ENCODE measurements at places on chromosomes 2 and 18. TPM values are rescaled to one million over a fixed set of nuclear protein-coding genes. Genes with fewer than 3 reads are reported as not detected.

THADA gene
- polyA plus RNA-seq: 40.3 TPM

ATP6V1C2 gene
- 2.7 TPM for polyA plus RNA-seq

ST8SIA3 gene
- 0.37 TPM for polyA plus RNA-seq

DNA sequence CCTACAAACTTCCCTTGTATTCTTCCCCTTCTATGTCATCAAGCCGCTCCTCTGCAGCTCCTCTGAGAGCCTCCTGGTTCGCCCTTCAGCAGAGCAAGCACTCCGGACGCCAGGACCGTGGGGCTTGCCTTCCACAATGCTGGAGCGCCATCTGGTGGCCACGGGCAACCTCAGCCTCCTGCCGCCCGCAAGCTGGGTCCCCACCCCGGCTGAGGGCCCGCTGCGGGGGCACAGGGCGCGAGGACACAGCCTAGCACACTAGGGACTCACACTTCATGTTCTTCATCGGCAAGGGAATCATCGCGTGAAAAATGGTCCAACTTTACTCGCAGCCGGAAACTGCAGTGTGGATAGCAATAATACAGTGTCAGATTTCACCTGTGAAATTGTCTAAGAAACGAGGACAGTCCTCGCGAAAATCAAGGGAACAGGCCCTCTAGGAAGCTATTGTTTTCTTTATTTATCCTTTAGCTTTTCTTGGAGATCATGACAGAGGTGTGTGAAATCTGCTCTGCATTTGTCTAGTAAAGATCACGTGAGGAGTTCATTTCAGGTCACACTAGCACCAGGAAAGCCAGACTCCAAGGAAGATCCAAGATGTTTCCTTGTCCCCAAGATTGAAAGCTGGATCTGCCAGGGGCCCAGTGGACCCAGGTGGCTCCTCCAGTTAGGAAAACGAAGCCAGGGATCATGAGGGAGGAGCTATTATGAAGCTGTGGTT, 5.8 kb downstream of the PRLH start:
- no peak overlapping the region for H3K4me3 ChIP-seq
- H3K27me3 ChIP-seq: no peaks in the 10 kb centered on the region
- H3K36me3 ChIP-seq: no peaks in the 10 kb centered on the region
- peaks cover 17% of the 10 kb centered on the region for H3K4me1 ChIP-seq
- no peak overlapping the region for H3K27ac ChIP-seq

- peaks cover 87% of the 10 kb centered on the region for H3K27me3 ChIP-seq
- no peak overlapping the region for H3K27ac ChIP-seq
- H3K36me3 ChIP-seq: no peaks in the 10 kb centered on the region
- no peak overlapping the region for H3K4me3 ChIP-seq
- DNase-seq: no peak
These were observed 3.9 kb downstream of the TWIST2 start for GRCh38 chr2:238851761-238852160.

GRCh38 chr18:11035814-11036495, 113.4 kb downstream of the PIEZO2 start:
- no peaks in the 10 kb centered on the region for H3K4me1 ChIP-seq
- H3K36me3 ChIP-seq: no peaks in the 10 kb centered on the region
- no peaks in the 10 kb centered on the region for H3K27me3 ChIP-seq

- H3K4me3 ChIP-seq: no peak overlapping the region
- DNase-seq: no peak
- H3K36me3 ChIP-seq: no peaks in the 10 kb centered on the region
- no peak overlapping the region for H3K27ac ChIP-seq
- H3K4me1 ChIP-seq: no peaks in the 10 kb centered on the region
These were observed 205.9 kb downstream of the EIPR1 start for GRCh38 chr2:3171564-3172264.

DNA sequence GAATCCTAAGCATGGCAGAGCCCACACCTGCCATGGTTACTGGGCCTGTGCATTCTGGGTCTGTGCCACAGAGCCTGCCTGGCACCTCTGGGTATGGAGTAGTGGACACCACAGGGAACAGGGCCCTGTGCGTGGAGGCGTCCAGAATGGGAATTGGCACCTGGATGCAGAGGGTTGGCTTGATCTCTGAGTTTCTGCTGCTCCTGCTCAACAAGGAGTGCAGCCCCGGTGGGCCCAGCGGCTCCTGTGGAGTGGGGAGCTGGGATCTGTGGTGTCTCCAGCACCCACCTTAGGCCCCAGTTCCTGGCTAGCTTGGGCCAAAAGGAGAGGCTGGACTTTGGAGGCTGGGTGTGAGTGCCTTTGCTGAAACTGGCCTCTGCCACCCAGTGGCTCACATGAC, 7.9 kb upstream of the ANKRD62 start:
- no peaks in the 10 kb centered on the region for H3K27me3 ChIP-seq
- no peak overlapping the region for H3K4me3 ChIP-seq
- no peak overlapping the region for H3K27ac ChIP-seq
- H3K36me3 ChIP-seq: no peaks in the 10 kb centered on the region
- H3K4me1 ChIP-seq: no peaks in the 10 kb centered on the region
- no peak for DNase-seq

GRCh38 chr2:76170856-76171255, 460.1 kb upstream of the GCFC2 start:
- H3K36me3 ChIP-seq: no peaks in the 10 kb centered on the region
- no peaks in the 10 kb centered on the region for H3K4me1 ChIP-seq
- H3K4me3 ChIP-seq: no peak overlapping the region
- no peak overlapping the region for H3K27ac ChIP-seq

DNA sequence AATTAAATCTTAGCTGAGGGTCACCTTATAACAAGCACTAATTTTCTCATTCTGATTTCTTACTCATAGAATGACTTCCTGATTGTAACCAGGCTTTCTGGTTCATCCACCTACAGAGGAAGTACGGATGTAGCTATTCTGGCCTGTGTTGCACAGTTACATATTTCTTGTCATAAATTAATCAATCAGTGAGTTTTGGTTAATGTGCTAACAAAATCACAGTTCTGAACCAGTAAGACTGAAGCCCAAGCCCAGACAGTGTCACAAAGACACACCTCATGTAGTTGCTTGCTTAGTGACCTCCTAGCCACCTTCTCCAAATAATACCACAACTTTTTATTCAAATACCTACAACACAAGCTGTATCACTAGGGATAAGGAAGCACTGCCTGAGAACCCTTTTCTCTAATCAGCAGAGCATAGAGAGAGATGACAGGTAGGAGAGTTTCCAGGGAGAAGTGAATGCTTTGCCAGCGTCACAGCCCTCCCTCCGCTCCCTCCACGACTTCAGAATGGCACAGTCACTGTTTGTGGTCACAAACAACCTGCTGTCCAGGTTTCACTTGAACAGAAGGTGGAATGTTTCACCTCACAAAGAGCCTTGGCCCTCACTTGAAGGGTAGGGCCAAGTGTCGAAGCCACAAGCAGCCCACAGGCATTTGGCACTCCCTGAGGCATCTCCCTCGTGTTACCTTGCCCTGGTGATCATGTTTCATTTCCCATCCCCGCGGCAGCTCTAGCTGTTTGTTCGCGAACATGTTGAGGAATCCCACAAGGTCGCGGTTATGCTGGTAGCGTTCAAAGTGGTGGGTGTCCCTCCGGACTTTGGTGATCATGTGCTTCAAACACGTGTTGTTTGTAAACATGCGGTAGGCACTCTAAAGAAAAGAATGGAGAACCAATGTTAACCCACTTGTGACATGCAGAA, 120.8 kb upstream of the STK17B start:
- no peak overlapping the region for H3K27ac ChIP-seq
- no peaks in the 10 kb centered on the region for H3K36me3 ChIP-seq
- no peaks in the 10 kb centered on the region for H3K27me3 ChIP-seq

DNA sequence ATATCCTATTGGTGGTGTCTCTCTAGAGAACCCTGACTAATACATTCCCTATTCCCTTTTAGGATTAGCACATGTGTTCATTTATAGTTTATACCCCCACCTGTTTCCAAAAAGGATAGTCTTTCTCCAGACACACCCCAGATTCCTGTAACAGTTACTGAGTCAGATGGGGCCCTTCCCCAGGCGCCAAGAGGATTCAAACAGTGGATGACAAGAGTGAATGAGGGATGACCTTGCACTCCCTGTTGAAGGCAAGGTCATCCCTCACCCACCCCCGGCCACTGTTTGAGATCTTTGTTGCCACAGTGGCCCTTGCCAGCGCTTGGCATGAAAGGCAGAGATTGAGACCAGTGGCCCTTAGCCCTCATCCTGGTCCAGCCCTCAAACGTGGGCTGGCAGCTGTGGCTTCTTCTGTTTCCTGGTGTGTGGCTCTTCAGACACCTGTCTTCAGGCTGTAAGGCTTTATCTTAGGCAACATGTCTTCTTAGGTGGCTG, 15.3 kb upstream of the REEP1 start:
- no peaks in the 10 kb centered on the region for H3K36me3 ChIP-seq
- H3K27ac ChIP-seq: no peak overlapping the region
- peaks cover 17% of the 10 kb centered on the region for H3K27me3 ChIP-seq
- no peaks in the 10 kb centered on the region for H3K4me1 ChIP-seq

DNA sequence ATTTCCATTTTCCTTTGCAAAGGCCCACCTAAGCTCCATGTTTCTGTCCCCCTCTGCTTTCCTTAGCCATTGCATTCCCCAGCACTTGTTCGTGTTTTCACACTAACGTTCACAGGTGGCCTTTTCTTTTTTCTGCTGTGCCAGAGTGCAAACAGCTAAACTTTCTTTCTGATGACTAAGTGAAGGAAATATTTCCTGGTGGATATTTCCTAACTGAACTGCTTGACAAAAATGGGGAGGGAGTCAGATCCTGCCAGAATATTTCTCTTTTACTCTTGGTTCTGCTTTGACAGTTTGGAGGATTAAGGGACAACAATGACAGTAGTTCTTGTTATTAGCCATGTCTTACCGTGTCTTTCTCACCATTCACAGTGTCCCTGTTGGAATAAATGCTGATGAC, 344.0 kb downstream of the ARHGAP15 start:
- no peaks in the 10 kb centered on the region for H3K36me3 ChIP-seq
- peak overlapping the region; percentile 13 for H3K27ac ChIP-seq
- H3K4me1 ChIP-seq: no peaks in the 10 kb centered on the region
- no peak overlapping the region for H3K4me3 ChIP-seq
- H3K27me3 ChIP-seq: no peaks in the 10 kb centered on the region

DNA sequence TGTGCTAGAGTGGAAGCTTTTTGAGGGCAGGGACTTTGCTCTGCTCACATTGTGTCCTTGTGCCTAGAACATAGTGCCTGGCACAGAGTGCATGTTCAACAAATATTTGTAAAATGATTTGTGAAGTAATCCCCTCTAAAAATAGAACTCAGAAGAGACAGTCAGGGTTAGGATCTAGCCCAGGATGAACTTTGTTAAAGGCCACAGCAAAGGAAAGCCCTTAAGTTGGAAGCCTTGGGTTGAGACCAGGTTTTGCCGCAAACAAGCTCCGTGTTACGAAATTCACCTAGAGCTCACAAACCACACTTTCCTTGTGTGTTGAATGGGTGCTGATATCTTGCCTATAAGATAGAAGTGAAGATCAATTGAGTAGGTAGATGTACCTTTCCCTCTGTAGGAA, 84.2 kb downstream of the SETBP1 start:
- H3K4me1 ChIP-seq: no peaks in the 10 kb centered on the region
- H3K4me3 ChIP-seq: no peak overlapping the region
- H3K27me3 ChIP-seq: no peaks in the 10 kb centered on the region
- H3K36me3 ChIP-seq: no peaks in the 10 kb centered on the region
- no peak overlapping the region for H3K27ac ChIP-seq

DNA sequence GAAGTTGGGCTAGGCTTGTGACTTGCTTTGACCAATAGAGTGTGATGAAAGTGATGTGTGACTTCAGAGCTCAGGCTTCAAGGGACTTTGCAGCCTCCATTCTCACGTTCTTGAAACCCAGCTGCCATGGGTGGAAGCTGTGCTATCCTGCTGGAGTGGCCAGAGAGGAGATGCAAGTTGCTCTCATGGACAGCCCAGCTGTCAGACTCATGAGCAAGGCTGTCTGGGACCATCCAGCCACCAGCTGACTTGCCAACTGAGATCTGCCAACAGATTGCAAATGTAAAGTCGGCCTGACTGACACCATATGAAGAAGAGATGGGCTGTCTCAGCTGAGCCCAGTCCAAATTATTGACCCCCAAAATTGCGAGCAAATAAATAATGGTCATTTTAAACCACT, 226.4 kb upstream of the CXCR4 start:
- H3K4me1 ChIP-seq: no peaks in the 10 kb centered on the region
- H3K36me3 ChIP-seq: no peaks in the 10 kb centered on the region
- no peak overlapping the region for H3K4me3 ChIP-seq
- no peak for DNase-seq
- H3K27me3 ChIP-seq: no peaks in the 10 kb centered on the region

- no peaks in the 10 kb centered on the region for H3K4me1 ChIP-seq
- DNase-seq: no peak
- H3K27me3 ChIP-seq: no peaks in the 10 kb centered on the region
- no peaks in the 10 kb centered on the region for H3K36me3 ChIP-seq
- no peak overlapping the region for H3K27ac ChIP-seq
These were observed 460.5 kb downstream of the DSC3 start for GRCh38 chr18:30582078-30582477.

- no peak overlapping the region for H3K27ac ChIP-seq
- DNase-seq: no peak
- no peaks in the 10 kb centered on the region for H3K4me1 ChIP-seq
- no peaks in the 10 kb centered on the region for H3K27me3 ChIP-seq
- no peaks in the 10 kb centered on the region for H3K36me3 ChIP-seq
These were observed 275.3 kb upstream of the SLC14A2 start for GRCh38 chr18:45339810-45340550.

GRCh38 chr2:18987592-18988073, 370.8 kb downstream of the OSR1 start:
- peaks cover 4% of the 10 kb centered on the region for H3K4me1 ChIP-seq
- no peak overlapping the region for H3K4me3 ChIP-seq
- peak; percentile 85 for DNase-seq
- no peaks in the 10 kb centered on the region for H3K27me3 ChIP-seq
- peak overlapping the region; percentile 22 for H3K27ac ChIP-seq

DNA sequence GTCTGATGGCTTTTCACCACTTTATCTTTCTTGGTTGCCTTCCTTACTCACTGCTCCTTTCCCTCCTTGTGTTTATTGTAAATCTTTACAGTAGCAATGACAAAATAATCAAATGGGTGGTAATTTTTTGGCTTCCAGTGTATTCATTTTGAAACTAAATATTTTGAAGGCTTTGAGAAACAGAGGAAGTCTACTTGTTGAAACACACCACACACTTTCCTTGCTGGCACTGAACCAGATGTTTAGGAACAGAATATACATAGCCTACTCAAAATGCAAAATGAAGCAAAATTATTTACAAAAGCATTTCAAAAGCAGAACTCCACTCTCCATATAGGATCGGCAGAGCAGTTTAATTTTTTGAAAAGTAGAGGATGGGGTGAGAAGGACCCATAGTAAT, 189.8 kb downstream of the LTBP1 start:
- no peak overlapping the region for H3K27ac ChIP-seq
- H3K36me3 ChIP-seq: no peaks in the 10 kb centered on the region
- H3K27me3 ChIP-seq: no peaks in the 10 kb centered on the region

DNA sequence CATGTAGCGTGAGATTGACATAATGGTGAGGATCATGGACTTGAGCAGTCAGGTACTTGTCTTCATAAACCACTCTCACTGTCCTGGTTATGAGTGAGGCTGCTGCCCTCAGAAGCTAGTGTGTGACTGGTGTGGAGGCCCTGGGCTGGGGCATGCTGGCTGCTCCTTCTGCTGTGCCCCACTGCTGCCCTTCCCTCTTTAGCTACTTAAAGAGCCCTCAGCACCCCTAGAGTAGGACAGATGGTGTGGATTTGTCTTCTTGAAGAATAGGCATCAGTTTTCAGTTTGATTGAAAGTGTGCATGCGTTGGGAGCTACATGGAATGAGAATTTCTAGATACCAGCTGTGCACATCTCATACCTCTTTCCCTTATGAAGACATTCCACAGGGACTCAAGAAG, 15.4 kb downstream of the CPLX4 start:
- H3K4me3 ChIP-seq: no peak overlapping the region
- H3K36me3 ChIP-seq: no peaks in the 10 kb centered on the region
- H3K27me3 ChIP-seq: peaks cover 4% of the 10 kb centered on the region
- no peaks in the 10 kb centered on the region for H3K4me1 ChIP-seq
- no peak overlapping the region for H3K27ac ChIP-seq

GRCh38 chr18:35284841-35285240, 5.2 kb downstream of the ZSCAN30 start:
- no peak overlapping the region for H3K27ac ChIP-seq
- no peak overlapping the region for H3K4me3 ChIP-seq
- H3K36me3 ChIP-seq: peaks cover 17% of the 10 kb centered on the region
- DNase-seq: no peak

Measured in left lung (tissue), 14 donors.